ENCODE measurements at places on chromosomes 12 and 14. TPM values are rescaled to one million over a fixed set of nuclear protein-coding genes. Genes with fewer than 3 reads are reported as not detected.

The NR1H4 gene
- 13.7 TPM for polyA plus RNA-seq

The KLRD1 gene
- 0.75 TPM for polyA plus RNA-seq

The HOXC12 gene
- polyA plus RNA-seq = not detected

The SAMD15 gene
- polyA plus RNA-seq = 10.4 TPM

The TAS2R46 gene
- polyA plus RNA-seq = 0.27 TPM

The LAG3 gene
- polyA plus RNA-seq = 3.1 TPM

The WSCD2 gene
- polyA plus RNA-seq = 10.8 TPM

The GUCY2C gene
- polyA plus RNA-seq = 0.32 TPM

The RD3L gene
- not detected for polyA plus RNA-seq

All from left renal pelvis (tissue), 4 donors.